ENCODE measurements at places on chromosomes 12 and 14.

GRCh38 chr12:69500631-69501030 lies 30.4 kb downstream of the FRS2 start:
- DNase-seq: no peak

GRCh38 chr12:52437508-52437907 lies 3.3 kb upstream of the KRT75 start:
- no peak for DNase-seq

DNA sequence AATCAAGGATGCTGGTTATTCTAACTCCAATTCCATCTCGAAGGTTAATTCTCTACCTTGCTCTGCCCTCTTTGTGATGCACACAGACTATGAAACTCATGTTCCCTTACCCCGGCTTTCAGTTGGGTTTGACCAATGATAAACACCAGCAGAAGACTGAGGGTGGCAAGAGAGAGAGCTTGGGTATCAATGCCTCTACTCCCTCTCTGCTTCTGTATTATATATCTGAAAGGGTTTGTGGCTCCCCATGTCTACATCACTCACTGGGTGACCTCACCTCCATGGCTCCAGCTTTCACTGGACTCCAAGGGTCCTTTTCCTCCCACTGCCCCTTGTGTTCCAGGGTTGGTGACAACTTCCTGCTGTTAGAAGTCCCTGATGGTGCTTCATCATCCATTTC lies 659.0 kb upstream of the TBX3 start:
- no peak for DNase-seq

- no peak for DNase-seq
Observed at GRCh38 chr12:7096979-7097378, 4.7 kb upstream of the C1R start.

GRCh38 chr12:8773461-8773860 lies 49.0 kb upstream of the A2ML1 start:
- no peak for DNase-seq

DNA sequence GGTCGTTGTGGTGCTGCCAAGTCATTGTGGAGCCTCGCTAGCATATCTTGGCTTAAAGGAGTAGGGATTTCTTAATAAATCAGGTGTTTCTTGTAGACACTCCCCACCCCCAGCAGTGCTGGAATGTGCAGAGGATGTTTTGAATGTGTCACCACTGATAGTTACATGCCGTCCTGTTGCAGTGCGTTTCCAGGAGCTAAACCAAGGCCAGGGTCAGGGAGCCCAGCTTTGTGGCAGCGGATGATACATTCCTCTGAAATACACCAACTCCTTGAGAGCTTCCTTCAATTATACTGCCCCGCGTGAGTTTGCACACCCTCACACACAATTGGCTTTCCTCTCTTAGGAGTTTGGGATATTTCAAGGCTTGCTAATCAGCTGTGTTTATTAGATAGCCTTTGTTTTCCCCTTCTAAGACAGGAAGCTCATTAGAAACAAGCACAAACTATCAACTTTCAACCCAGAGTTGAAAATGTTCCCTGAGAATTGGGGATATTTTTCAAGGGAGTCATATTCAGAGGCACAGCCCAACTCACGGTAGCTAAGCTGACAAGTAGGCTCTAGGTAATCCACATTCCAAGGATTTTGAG lies 154.9 kb downstream of the C12orf75 start:
- no peak for DNase-seq

DNA sequence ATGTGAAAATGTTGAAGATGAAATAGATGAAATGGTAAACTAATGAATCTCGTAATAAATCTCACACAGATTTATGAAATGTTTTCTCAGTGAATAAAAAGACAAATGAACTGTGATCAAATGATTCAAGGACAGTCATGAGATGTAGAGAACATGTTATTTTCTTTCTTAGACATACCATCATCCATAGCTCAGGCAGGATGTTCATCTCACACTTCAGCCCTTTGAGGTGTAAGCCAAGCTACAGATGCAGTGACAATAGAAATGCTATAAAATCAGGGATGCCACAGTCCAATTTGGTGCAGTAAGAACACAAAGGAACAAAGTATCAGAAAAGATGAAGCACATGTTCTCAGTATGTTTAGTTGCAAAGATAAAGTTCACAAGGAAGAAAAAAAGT lies 242.7 kb upstream of the KRR1 start:
- no peak for DNase-seq

DNA sequence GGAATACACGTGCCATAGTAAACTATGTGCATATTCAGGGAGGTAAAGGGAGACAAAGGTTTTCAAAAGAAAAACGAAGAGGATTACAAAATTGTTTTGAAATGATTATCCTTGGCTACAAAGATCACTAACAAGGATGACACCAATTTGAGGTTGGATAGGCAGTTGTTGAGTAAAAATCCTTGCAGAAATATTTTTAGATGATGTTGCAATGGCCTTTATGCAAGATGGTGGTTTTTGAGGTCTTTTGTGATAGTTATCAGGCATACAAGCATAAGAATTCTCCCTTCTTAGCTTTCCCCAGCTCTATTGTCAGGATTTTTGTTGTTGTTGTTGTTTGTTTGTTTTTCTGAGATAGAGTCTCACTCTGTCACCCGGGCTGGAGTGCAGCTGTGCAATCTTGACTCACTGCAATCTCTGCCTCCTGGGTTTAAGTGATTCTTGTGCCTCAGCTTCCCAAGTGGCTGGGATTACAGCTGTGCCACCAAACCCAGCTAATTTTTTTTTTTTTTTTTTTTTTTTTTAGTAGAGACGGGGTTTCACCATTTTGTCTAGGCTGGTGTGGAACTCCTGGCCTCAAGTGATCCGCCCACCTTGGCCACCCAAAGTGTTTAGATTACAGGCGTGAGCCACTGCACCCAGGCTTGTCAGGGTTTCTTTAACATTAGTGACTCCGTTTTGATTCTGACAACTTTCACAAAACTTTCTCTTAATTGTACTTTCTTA lies 7.8 kb downstream of the RNASE1 start:
- DNase-seq: no peak

DNA sequence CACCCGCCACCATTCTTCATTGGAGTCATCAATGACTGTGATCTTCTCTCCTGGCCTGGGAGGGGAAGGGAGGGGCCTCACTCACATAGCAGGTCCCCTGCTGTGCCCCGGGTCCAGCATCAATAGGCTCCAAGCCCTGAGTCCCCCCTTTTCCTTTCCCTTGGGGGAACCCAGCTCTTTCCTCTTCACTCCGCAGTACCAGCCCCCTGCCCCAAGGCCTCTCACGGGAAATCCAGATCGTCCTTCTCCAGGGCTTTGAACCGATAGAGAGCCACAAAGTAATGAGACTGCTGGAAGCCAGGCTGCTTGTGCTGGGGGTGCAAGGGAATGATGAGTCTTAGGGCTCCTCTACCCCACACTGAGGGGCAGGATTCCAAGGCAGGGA lies 6.7 kb downstream of the STAC3 start:
- no peak for DNase-seq

DNA sequence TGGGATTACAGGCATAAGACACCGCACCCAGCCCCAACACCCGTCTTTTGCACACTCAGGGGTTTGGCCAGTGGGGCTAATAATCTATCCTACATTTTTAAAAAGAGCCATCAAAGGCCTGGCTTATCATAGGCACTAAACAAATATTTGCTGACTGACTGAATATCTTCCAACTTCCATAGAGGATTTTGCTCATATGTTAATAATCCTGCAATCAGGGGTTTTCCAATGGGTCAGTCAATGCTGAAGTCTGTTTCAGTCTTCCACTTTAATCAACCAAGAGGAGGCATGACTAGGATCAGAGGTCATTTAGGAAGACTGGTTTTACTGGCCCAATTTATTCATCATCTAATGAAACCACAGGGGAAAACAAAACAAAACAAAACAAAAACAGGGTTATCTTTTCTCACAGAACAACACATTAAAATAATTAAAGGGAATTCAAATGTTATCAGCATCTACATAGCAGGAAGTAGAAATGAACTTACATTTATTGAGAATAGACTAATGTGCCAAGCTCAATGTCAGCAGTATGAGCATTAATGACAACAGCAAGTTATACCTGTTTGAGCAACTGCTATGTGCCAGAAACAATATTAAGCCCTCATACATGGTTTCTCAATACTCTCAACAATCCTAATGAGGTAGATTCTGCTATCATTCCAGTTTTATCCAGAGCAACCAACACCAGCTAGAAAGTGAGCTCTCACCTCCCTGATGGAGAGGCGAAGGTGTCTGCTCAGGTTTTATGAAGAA lies 372.2 kb downstream of the EGLN3 start:
- DNase-seq: no peak

- no peak for DNase-seq
Observed at GRCh38 chr14:97796511-97796910, 999.3 kb downstream of the VRK1 start.

- no peak for DNase-seq
Observed at GRCh38 chr14:83289390-83289789, 1755.7 kb upstream of the SEL1L start.

DNA sequence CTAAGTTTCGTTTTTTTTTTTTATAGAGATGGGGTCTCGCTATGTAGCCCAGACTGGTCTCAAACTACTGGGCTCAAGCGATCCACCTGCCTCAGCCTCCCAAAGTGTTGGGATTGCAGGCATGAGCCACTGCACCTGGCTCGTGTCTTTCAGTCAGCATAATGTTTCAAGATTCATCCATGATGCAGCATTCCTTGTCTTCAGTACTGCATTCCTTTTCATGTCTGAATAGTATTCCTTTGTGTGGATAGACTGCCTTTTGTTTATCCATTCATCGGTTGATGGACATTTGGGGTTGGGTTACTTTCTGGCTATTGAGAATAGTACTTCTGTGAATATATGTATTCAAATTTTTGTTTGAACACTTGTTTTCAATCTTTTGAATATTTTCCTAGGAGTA lies 37.4 kb downstream of the HCAR2 start:
- no peak for DNase-seq

- no peak for DNase-seq
Observed at GRCh38 chr12:105018776-105019175, 32.7 kb downstream of the NOPCHAP1 start.

- no peak for DNase-seq
Observed at GRCh38 chr12:67358781-67359338, 89.7 kb downstream of the CAND1 start.

DNA sequence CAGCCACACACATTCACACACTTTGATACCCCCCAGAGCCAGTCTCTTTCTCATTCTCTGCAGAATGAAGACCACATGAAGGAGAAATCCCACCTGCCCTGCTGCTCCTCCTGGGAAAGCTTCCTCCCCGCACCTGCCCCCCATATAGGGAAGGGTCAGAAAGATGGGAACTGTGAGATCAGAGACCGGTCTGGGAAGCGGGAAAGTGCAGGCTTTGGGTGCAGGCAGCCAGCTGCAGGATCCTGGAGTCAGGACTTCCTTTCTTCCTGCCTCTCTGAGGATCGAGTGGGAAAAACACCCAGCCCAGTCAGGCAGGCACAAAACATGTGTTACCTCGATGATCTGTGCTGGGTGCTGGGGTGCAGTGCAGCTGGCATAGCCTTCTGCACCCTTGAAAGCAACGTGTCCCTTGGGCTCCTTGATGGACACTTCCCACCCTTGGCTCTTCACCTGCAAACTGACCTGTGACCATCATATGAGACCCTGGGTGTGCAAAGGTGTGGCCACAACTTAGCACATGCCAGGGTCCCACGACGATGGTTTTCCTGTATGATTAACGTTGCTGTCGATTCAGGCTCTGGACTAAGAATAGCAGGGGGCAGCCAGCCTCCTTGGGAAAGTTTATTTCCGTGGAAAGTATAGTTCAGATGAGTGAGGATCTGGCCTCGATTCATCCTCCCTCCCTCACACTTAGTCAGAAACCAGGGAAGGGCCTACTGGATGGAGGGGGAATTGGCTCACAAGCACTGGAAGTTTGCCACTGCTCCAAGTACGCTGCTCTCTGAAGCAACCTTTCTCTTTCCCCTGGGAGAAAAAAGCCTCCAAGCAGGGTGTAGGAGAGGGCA lies 105.4 kb upstream of the MED13L start:
- DNase-seq: no peak

- DNase-seq: peak; percentile 76
Observed at GRCh38 chr12:7108796-7109571, at the start of gene C1RL. Gene C1RL, minus strand, starts transcription at chr12:7109214. Its CDS starts 34 bp downstream, at chr12:7109180.

DNA sequence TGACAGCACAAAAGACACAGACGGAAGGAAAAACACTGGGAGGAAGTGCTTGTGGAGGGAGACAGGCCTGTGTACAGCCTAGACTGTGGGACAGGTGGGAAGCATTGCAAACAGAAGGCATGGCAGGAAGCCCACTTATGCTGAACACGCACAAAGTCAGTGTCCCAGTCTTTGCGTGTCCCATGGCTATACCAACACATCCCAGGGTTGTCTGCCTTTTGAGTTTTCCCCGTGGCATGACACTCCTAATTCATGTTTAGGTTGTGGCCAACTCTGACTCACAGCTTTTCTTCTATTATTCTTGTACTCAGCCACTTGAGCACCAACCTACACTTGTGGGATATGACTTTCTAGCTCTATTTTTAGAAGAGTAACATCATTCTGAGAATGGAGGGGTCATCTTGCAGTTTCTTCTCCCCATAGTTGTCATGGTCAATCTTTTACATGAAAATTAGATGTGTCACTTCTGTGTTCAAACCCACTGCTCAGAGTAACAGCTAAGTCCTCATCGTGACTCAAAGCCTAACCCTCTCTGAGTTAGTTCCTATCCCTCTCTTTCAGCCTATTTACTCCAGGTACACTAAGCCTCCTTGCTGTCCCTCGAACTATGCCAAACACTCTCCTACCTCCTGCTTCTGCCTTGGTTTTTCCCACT lies 27.5 kb upstream of the JPH4 start:
- DNase-seq: no peak

GRCh38 chr14:54126947-54127346 lies 170.3 kb upstream of the BMP4 start:
- no peak for DNase-seq

DNA sequence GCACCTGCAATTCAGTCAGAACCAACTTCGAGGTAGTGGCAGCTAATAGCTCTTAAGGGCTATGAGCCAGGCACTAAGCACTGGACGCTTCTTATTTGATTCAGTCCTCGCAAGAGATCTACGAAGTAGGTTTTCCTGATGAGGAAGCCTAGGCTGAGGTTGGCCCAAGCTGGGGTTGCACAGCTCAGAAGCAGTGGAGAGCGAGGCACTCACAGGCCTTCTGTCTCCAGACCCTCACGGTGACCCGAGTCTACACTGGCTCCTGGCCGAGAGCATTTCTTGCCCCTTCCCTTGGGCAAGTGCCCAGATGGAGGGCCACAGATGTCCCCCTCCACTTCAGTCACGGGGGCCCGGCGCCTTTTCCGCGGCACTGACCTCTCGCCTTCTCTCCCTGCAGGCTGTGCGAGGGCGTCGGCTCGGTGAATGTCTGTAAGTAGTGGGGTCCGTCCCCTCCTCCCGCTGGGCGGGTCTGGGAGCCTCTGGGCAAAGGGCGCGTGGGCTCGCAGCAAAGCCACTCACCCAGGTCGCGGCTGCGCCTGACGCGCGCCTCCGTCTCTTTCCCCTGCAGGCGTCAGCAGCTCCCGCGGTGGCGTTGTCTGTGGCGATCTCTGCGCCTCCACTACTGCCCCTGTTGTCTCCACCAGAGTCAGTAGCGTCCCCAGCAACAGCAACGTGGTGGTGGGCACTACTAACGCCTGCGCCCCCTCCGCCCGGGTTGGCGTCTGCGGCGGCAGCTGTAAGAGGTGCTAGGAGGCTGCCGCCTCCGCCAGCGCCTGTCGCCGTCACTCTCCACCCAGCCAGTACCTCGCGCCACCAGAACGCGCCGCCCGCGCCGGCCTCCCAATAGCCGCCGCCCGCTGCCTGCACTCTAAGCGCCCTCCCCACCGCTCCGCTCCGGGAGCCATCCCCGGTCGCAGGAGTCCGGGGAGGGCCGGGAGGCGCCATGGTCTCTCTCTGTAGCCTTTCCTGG lies 13.1 kb downstream of the KRT83 start:
- peak; percentile 41 for DNase-seq

- peak; percentile 71 for DNase-seq
Observed at GRCh38 chr12:51391283-51392123, at the start of gene GALNT6. Gene GALNT6, minus strand, starts transcription at chr12:51391406. Its CDS starts 11,625 bp downstream, at chr12:51379781.

GRCh38 chr12:39616251-39616650 lies 3.4 kb downstream of the ABCD2 start:
- no peak for DNase-seq
